ENCODE measurements at places on chromosomes 1 and 21.
A peak's percentile ranks its signal among the peaks of the same experiment; 100 is the strongest.

DNA sequence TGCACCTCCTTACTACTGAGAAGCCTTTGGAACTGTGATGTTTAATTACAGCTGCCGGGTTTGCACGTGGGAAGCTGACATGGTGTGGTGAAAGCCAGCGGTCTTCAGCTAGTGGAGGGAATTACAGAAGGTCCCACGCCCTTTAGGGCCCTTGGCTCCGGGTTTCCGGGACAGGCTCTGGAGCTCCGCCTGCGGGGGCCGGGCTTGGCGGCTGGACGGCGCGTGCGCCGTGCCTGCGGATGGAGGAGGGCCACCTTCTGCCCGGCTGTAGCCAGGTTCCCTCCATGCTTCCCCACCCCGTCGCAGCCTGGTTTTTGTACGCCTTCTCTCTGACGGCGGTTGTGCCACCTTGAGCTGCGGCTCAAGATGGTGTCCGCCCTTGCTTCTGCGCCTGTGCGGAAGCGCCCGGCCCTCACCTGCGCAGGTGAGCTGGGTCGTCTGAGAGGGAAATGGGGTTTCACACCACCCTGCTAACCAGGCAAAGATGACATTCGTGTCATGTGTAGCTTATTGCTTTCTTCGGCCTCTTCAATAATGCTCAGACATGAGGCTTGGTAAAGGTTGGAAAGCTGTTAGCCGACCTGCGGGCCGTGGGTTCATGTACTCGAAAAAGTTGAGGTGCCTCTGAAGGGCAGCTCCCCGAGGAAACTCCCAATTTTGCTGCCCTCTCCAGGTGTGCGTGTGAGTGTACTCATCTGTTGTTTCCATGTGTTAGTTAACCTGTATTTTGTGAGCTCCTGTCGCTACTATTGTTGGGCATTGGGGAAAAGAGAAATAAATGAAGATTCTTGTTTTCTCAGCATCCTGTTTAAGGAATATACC is 36.6 kb upstream of the OPRD1 start:
- peak; percentile 61 for DNase-seq

DNA sequence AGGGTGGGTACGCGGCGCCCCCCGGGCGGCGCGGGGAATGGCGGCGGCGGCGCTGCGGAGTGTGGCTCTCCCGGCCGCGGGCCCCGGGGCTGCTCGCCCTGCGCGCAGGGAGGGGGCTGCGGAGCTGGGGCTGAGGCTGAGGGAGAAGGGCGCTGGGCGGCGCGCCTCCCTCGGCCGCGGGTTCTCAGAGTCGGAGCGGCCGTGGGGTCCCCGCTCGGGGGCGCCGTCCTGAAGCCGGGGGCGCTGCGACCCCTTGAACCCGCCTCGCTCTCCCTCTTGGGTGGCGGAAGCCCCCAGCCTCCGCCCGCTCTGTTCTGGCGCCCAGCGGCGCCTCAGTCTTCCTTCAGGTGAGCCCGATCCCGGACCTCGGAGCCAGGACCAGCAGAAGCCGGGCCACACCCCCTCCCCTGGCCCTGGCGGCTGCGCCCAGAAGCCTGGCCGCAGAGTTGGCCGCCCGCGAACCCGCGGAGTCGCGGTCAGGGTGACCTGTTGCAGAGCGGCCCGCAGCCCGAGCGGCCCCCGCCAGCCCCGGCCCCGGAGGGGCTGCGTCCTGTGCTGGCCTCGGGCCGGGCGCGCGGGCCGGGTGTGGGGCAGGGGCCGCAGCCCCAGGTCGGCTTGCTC is 532 bp downstream of the RALGPS2 start:
- DNase-seq, result no peak

- DNase-seq, result no peak
These were observed 9.4 kb upstream of the CAPN9 start for GRCh38 chr1:230737622-230738262.

GRCh38 chr1:45033356-45033755 is 21.3 kb downstream of the UROD start:
- DNase-seq, result no peak

DNA sequence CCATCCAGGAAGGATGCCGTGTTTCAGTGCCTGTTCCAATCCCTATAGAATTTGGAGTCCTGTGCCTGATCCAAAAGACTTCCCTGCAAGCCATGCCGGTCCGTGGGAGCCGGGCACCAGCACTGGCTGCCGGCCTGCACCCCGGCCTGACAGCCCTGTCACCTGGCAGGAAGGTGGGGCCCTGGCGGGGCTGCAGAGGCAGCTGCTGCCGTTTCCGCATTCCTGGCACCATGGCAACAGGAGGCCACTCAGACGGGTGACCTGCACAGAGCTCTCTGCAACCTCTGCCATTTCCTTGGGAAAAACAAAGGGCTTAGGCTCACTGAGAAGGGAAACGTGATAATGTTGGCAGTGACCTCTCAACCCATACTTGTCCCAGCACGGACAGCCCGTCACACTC is 63.2 kb upstream of the TMEM51 start:
- peak; percentile 21 for DNase-seq

GRCh38 chr1:212477680-212478466 is 45.2 kb downstream of the NENF start:
- DNase-seq, result no peak
